ENCODE measurements at places on chromosomes 4 and X.
A peak's percentile ranks its signal among the peaks of the same experiment; 100 is the strongest.

GRCh38 chr4:143768007-143768591 is 67.6 kb upstream of the FREM3 start:
- no peak for DNase-seq

GRCh38 chr4:120902925-120903324 is 19.6 kb downstream of the PRDM5 start:
- DNase-seq, result no peak

DNA sequence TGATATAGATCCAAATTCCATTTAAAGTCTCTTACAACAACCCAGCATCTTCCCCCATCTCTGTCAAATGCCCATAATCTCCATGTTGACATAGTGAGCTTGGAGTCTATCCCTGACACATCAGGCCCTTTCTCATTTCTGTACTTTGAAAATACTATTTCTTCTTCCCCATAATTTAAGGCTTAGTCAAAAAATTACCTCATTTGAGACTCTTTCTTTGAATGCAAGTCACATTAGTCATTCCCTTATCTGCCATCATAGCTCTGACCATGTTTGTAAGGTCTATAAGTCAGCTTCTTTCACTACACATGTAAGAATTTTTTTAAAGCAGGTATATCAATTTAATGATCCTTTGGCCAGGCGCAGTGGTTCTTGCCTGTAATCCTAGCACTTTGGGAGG is 99.9 kb downstream of the DDX60 start:
- no peak for DNase-seq

DNA sequence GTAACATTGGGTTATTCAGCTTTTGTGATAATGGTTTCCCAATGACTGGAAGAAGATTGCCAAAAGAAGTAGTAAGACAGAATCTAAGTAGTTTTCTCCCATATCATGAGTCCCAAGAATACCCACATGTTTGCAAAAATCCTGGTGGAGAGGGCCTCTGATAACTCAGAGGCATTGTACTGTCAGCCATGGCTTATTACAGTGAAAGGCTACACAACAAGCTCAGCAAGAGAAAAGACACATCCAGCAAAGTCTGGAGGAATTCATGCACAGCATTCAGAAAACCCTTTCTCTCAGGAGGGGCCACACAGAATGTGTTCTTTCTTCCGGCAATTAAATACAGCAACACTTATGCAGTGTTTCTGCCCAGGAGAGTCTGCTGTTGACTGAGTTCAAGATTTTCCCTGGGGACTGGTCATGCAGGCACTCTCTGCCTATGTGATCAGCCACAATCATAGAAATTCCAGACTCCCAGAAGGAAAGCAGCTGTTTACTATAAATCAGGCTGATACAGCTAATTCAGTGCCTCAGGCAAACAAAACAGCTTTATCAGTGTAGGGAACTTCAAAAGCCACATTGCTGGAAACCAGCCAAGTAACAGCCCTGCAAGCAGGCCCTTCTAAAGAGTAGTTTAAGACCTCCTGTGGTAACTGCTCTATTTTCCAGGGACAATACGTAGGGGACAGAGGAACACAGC is 937.1 kb downstream of the CCSER1 start:
- no peak for DNase-seq

GRCh38 chr4:80086296-80086695 is 13.3 kb upstream of the ANTXR2 start:
- no peak for DNase-seq

DNA sequence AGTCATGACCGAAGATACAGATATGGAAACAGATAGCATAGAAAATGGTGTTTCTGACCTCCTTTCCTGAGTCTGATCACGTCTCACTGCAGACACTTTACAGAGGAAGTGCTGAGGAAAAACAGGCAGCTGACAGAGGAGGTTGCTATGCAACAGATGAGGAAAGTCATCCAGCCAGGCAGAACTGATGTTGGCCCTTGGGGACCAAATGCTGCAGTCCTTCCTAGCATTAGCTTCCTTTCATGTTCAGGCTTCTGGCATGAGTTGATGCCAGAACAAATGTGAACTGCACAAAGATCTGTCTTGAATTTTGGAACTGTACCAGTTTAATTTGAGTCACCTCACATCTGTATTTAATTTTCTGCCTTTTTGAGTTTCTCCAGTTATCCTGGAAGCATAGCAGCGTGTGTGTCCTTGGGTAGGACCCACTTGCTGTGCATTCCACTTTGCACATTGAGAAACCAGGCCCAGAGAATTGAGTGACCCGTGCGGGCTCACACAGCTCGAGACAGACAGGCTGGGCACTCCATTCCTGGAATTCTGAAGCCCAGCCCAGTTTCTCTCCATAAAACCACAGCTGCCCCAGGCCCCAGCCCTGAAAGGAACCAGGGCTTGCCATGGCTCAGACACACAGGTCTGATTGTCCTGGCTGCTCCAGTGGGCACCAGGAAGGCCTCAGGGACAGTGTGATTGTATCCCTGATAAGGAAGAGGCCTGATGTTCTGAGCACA is 1.4 kb upstream of the MAGED1 start:
- no peak for DNase-seq

GRCh38 chrX:151825925-151826485 is 86.7 kb upstream of the MAGEA4 start:
- no peak for DNase-seq

DNA sequence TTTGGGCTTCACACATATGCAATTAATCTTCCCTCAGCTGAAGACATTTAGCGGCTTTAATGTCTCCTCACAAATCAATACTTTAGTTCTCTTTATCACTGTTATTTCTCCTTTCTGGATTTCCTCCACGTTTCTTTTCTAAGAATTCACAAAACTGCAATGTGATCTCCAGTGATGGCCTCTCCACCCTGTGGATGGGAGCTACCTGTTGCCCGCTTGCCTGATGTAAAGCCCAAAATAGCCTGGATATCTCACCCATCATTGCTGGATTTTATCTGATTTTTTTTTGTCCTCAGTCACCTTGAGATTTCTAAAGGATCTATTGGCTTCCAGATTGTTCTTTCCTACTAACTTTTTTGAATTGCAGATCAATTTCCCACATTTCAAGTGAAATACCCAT is 129.3 kb upstream of the FAM241A start:
- DNase-seq, result no peak

- no peak for DNase-seq
Observed at GRCh38 chr4:1277667-1278665, 11.7 kb upstream of the MAEA start.

DNA sequence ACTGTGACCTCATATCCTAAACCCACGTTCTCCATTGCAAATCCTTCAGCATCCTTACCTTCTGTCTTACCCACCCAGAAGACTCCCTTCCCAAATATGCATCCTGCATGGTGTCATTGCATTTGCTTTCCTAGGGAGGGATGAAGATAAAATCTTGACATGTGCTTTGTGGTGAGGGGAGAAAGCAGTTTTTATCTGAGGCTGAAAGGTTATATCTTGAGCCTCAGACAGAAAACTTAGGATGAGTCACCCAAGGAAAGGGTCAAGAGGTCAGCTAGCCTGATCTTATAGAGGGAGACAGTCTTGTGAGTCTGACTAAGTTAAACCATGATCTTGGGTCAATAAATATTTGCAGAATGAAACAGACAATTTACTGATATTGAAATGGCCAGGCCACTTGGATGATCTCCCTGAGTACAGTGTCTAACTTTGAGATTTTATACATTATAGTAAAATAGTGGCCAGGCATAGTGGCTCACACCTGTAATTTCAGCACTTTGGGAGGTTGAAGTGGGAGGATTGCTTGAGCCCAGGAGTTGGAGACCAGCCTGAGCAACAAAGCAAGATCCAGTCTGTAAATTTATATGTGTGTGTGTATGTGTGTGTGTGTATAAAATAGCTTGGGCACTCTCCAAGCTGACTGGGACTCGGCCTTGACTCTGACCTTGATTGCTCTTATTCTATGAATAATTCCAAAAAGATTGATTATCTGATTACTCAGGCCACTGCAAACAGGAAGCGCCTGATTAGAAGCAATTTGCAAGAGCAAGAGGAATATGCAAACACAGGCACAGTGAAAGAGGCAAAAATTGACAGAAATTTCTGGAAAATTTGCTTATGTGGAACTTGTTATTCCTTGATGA is 15.4 kb upstream of the FAM9C start:
- no peak for DNase-seq

DNA sequence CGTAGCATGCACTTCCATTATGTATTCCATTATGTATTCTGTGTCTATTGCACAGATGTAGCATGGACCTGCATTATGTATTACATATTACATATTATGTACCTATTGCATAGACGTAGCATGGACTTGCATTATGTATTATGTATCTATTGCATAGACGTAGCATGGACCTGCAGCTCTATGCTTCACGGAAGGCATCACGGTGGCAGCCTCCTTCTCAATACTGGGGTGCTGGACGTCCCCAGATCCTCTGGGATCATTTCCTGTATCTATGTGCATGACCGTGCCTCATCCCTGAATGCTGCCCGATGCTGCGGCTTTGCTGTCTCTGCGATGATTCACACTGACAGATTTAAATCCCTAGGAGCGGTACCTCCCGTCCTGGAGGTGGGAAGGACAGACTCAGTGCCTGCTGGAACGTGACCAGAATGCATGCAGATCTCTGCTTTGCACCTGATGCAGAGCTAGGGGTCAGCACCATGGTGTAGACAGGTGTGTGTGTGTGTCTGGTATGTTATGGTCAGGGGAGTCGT is 317.5 kb downstream of the DHRSX start:
- no peak for DNase-seq

GRCh38 chr4:76212851-76213414 is 691 bp downstream of the SCARB2 start:
- peak; percentile 71 for DNase-seq

DNA sequence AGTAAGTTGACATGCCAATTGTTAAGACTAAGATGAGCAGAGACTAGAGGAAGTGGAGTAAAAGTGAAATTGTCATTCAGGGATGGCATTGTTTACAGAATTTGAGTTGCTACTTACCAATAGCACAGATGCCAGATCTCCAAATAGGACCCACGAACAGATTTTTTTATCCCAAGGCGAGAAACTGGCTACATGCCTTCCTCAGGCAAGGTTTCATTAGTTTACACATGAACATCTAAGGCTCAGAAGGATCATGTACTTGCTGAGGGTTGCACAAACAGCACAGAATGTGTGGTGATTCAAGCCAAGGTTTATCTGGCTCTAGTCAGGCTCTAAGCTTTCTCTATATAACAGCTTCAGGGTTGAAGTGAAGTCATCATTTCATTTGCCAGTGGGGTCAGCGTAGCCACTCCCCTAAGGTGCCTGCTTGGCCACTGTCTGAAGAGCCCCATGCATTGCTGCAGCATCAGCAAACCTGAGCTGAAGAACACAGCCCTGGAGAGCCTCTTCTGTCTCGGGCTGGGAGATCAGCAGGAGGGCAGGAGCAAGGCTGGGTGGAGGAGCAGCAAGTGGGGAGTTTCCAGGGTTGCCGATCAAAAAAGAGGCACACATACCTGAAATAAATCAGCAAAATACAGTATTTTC is 193.0 kb upstream of the LCORL start:
- DNase-seq, result no peak

GRCh38 chr4:76806757-76807156 is 91.2 kb downstream of the SOWAHB start:
- no peak for DNase-seq

GRCh38 chr4:39544580-39545315 is 17.5 kb upstream of the UGDH start:
- no peak for DNase-seq

GRCh38 chr4:177010418-177010817 is 217.7 kb upstream of the VEGFC start:
- DNase-seq, result no peak

DNA sequence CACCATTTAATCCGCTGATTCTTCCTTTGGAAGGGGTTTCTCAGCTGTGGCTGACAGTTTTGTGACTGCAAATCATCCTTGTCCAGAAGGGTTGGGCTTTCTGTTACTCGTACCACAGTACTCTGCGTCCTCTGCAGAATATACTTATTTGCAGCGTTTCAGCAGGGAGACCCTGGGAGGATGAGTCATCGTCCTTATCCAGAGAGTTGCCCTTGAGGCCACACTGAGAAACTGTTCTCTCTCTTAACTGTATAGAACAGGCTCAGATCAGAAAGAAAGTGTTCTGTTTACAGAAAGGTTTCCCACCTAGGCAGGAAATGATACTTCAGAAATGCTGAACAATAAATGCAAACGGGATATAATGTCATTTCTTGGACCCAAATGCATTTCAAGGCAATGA is 47.8 kb upstream of the DDX53 start:
- no peak for DNase-seq

DNA sequence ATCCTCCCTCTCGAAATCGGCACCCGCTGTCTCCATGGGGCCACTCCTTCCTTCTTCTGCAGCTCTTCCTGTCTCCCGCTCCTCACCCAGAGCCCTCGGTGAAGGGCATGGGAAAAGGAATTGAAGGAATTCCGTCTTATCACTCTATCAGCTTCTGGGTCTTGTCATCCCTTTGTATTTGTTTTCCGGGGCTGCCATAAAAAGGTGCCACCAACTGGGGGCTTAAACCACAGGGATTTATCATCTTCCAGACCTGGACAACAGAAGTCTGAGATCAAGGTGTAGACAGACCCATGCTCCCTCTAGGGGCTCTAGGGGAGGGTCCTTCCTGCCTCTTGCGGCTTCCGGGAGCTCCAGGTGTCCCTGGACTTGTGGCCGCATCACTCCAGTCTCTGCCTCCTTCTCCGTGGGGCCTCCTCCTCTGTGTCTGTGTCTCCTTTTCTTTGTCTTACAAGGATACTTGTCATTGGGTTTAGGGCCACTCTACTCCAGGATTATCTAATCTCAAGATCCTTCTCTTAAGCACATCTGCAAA is 24.0 kb downstream of the CD99 start:
- no peak for DNase-seq

- peak; percentile 15 for DNase-seq
Observed at GRCh38 chrX:155767051-155767875, 113.9 kb upstream of the VAMP7 start.

All from central memory CD4-positive, alpha-beta T cell (primary cell).